Naive thymus-derived CD8-positive, alpha-beta T cell (primary cell): ENCODE measurements at places on chromosomes 11 and 22.

DNA sequence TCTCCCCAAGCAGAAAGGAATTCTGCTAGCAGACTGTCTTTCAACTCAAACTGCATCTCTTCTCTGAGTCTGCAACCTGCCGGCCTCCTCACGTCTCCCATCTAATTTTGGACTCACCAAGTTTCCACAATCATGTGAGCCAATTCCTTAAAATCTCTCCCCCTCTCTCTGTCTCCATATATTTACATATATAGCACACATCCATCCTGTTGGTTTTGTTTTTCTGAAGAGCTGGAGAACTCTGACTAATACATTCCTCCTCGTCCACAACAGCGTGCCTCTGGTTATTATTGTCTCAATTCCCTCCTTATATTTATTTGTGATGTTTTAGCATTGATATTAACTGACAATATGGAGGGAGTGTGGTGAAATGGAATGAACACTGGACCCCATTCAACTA is 29.6 kb upstream of the FJX1 start:
- DNase-seq, result no peak

GRCh38 chr11:75479597-75480145 is 46.1 kb downstream of the GDPD5 start:
- DNase-seq, result no peak

DNA sequence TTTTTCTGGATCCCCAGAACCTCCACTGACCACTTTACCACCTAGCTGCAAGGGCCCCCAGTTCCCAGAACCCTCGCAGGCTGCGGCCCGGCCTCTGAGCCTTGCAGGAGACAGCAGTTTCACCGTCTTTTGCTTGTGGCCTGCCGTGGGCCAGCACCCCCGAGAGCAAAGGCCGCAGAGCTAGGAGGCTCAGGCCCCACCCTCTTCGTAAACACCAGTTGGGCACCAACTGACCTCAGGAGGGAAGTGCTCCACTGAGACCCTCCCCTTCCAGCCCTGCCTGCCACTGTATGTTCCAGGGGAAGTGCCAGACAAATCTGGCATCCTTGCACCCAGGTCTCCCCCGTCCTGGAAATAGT is 23.4 kb upstream of the CREB3L1 start:
- DNase-seq, result no peak

GRCh38 chr22:31212783-31213629 is 908 bp downstream of the LIMK2 start:
- no peak for DNase-seq

DNA sequence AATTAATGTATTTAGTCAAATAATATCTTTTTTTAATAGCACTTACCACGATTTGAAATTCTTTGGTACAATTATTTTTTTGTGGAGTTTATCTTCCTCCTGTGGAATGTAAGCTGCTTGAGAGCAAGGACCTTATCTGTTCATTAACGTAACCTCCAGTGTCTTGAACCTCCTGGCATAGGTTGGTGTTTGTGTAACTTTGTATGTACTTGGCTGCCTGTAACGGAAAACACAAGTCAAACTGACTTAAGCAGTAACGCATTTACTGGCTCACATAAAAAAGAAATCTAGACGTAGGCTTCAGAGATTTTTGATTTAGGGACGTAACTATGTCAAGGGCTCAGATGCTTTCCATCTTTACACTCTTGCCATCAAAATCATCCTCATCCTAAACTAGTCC is 56.1 kb downstream of the ARHGEF12 start:
- DNase-seq, result no peak

- DNase-seq, result no peak
Observed at GRCh38 chr11:122159861-122160260, 43.8 kb upstream of the BLID start.

DNA sequence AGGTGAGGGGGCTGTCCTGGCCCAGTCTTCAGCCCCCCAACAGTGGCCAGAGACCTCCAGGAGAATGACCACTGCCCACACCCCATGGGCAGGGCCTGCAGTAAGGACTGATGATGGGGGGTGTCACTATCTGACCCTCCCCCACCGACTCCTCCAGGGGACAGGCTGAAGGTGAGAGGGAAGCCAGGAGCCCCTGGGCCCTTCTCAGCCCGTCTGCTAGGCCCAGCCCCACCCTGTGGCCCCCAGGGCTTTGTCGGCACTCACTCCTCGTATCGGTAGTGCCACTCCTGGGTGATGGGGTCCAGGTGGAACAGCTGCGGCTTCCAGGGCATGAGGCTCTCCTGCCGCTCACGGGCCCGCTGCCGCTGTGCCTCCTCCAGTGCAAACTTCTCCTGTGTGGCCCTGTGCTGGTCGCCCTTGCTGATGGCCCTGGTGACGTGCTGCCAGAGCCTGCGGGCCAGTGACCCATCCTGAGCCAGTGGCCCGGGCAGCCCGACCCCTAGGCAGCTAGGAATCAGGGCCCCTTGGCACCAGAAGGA is 35.4 kb upstream of the CARS1 start:
- DNase-seq, result no peak

DNA sequence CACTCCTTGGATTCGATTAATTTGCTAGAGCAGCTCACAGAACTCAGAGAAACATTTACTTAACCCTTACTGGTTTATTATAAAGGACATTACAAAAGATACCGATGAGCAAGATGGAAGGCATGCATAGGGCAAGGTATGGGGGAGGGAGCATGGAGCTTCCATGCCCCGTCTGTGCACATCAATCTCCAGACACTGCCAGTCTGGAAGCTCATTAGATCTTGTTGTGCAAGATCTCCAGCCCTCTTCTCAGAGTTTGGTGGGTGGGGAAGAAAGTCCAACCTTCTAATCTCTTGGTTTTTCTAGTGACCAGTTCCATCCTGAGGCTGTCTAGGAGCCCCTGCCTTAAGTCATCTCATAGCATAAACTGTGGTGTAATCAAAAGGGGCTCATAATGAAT is 190.7 kb downstream of the UVRAG start:
- DNase-seq, result no peak

DNA sequence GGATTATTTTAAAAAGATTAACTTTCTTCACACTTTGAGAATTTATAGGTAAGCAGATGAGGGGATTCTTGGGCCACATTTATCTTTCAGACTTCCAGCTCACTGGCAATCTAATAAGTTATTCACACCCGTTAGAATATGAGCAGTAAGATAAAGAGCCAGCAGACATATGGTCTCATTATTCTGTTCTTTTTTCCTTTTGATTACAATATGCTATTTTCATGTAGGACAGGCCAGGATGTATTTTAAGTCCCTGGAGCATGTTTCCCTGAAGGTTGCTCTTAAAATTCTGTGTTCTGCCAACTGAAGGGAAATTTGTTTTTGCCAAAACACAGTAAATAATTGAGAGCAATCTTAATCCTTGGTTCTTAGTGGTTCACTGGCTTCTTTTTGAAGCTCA is 22.2 kb downstream of the PDHX start:
- DNase-seq, result no peak

- no peak for DNase-seq
Observed at GRCh38 chr11:76705826-76706225, 35.3 kb upstream of the LRRC32 start.

DNA sequence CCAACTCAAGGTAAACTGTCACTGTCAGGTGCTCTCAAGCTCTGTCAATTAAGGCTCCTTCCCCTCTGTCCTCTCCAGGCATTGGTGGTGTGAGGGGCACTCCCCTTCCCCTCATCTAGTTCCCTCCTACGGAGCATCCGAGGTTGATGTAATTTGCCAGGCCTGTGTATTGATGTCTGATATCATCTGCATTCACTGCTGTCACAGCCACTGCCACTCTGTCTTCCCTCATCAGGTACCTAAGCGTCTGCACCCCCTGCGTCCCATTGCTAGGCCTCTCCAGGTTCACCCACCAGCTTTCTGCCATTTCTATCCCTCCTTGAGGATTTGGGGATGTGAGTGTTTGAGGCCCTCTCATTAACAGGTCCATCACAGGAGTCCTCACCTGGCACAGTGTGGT is 50.0 kb upstream of the SYT13 start:
- no peak for DNase-seq

- no peak for DNase-seq
Observed at GRCh38 chr11:85709941-85710702, 24.1 kb upstream of the CCDC89 start.

- no peak for DNase-seq
Observed at GRCh38 chr22:50624347-50625130, 3.4 kb downstream of the ARSA start.

DNA sequence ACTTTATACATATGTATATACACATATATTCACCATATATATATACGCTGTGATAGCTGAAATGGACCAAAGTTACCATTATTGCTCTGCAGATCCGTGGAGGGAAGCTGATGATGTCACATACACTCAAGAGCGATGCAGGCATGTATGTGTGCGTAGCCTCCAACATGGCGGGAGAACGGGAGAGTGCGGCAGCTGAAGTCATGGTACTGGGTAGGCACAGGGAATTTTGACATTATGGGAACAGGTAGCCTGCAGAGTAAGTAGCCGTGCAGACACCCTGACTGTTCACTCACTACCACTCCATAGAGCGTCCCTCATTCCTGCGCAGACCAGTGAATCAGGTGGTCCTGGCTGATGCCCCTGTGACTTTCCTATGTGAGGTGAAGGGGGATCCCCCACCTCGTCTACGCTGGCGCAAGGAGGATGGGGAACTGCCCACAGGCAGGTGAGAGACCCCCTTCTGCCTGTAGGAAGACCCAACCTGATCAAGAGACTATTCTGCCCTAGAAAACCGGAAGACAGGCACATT is 4.7 kb downstream of the ROBO3 start:
- no peak for DNase-seq

GRCh38 chr11:58617976-58618557 is 4.4 kb upstream of the CNTF start:
- no peak for DNase-seq

DNA sequence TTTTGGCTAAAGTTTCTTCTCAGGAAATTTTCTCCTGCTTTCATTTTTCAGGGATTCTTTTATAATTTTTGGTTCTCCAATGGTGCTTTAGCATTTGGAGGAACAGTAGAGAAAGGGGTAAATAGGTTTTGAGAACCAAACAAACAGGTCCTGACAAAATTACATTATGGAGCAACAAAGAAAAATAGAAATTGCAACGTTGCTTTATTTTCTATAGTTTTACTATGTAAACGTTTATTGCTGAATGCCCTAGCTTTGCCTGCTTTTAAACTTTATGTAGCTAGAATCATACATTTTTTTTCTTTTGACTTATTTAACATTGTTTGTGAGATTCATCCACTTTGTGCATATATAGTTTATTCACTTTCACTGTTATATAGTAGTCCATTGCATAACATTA is 43.8 kb upstream of the OR5P2 start:
- no peak for DNase-seq

- DNase-seq, result no peak
Observed at GRCh38 chr22:46574993-46575910, 37.8 kb upstream of the CELSR1 start.

DNA sequence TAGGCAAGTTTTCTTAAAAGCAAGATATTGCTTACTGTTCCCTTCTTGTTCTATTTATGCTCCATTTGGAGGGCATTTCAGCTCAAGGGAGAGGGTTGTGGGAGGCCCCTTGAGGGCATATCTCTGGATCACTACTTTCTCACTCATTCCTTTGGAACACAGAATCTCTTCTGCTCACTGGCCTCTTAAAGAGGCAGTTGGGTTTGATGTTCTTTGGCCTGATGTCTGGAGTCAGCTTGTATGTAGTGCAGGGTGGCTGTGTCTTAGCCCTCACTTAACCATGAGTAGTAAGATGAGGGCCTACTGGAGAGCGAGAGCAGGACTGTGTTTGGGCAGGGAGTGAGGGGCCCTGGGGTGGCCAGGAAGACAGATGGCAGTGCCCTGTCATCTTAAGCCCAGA is 3.6 kb downstream of the INCENP start:
- no peak for DNase-seq

DNA sequence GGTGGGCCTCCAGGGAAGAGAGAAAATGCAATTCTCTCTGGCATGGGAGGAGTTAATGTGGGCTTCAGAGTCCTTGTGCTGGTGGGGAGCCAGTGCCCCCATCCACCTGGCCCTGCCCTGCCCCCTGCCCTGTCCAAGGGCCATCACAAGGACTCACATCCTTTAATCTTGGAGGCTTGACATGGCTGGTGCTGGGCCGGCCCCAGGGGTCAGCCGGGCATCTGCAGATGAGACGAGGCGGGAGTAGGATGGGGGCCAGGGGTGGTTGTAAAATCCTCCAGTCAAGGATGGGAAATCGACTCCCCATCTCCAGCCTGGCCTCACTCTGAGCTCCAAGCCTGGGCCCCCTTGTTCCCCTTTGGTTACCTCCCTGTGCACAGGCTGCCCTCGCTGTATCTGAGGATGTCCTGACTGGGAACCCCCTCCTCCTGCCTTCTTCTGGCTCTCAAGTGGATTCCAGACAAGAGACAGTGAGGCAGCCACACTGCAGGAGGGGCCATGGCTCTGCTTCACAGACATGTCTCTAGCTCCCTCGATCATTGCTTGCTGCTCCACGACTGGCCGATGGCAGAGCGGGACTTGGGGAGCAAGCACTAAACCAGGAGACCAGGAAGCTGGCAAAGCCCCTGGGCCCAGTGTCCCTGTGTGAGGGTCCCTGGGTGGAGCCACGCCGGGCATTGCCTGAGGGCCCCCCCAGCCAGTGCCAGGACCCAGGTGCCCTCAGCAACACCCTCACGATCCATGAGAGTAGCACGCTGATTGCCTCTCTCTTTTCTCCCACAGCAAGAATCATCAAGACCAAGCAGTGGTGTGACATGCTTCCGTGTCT is 1120.5 kb downstream of the BRD1 start:
- DNase-seq, result no peak

- DNase-seq, result no peak
Observed at GRCh38 chr22:37196539-37197450, 8.7 kb upstream of the C1QTNF6 start.

DNA sequence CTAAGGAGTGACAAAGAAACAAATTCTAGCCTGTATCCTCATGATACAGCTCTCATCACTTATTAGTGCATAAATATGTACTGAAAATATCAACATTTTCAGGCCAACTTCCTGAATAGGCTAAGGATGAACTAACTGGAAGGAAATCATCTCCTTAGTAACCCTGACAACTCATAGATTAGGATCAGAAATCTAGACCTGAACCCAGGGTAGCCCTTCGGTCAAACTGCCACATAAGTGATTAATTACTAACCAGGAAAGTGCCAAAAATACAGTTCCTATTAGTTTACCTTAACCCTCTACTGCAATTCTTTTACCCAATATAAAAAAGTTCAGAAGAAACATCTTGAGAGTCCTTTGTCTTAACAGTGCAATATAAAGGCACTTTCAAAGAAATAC is 40.0 kb downstream of the AMBRA1 start:
- no peak for DNase-seq

- no peak for DNase-seq
Observed at GRCh38 chr11:37500425-37500824, 902.4 kb upstream of the RAG2 start.

- DNase-seq, result no peak
Observed at GRCh38 chr11:70779433-70780245, 381.3 kb downstream of the CTTN start.

GRCh38 chr11:2924821-2925675 is 4.2 kb downstream of the PHLDA2 start:
- no peak for DNase-seq

- DNase-seq, result no peak
Observed at GRCh38 chr11:8717876-8718753, 35.5 kb downstream of the RPL27A start.

- DNase-seq, result no peak
Observed at GRCh38 chr11:119350302-119350701, 3.8 kb upstream of the MFRP start.
